ENCODE measurements at places on chromosomes 1 and 21. TPM values are rescaled to one million over a fixed set of nuclear protein-coding genes. Genes with fewer than 3 reads are reported as not detected.
A peak's percentile ranks its signal among the peaks of the same experiment; 100 is the strongest.

The PLD5 gene
- total RNA-seq = not detected

GRCh38 chr1:151871284-151872030 is 17.9 kb upstream of the THEM5 start:
- DNase-seq = no peak

DNA sequence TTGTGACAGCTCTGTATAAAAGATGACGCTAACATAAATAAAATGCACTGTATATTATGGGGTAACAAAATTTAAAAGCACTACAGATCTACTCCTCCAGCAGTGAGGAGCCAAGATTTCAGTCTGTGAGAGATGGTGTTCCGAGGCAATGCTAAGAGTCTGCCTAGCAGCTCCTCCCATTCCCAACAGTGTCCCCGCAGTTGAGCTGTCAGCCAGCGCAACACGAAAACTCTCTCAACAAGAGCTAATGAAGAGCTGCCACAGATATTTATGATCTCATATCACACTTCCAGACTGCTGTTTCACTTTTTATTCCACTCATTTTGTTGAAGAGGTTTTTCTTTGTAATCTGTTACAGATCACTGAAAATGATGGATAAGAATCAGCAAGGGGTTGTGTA is 53.9 kb upstream of the ESRRG start:
- DNase-seq = no peak

DNA sequence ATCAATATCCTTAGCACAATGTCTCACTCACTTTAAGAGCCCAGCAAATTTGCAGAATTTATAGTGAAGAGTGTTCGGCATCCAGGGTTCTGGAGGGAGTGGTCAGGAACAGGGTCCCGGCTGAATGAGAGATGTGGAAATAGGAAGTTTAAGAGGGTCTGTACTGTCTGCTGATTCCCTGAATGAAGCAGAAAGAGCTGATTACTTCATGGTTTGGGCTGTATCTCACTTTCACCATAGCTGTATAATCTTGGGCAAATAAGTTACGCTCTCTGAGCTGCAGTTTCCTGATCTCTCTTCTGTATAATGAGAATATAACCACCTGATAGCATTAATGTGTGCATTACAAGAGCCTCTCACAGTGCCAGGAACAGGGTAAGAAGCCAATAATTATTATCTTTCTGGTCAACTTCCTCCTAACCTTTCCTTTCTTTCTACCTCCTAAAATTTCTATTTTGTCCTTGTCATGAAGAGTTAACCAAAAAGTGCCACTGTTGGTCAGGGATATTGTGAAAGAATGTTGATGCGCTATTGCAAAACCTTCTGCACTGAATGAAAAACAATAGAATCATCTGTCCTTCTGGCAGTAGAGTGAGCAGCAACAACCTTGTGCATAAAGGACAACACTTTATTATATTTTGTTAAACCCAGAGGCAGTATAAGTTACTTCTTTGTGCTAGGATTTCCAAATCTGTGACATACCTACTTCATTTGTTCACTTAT is 14.7 kb upstream of the PTGFR start:
- no peak for DNase-seq

DNA sequence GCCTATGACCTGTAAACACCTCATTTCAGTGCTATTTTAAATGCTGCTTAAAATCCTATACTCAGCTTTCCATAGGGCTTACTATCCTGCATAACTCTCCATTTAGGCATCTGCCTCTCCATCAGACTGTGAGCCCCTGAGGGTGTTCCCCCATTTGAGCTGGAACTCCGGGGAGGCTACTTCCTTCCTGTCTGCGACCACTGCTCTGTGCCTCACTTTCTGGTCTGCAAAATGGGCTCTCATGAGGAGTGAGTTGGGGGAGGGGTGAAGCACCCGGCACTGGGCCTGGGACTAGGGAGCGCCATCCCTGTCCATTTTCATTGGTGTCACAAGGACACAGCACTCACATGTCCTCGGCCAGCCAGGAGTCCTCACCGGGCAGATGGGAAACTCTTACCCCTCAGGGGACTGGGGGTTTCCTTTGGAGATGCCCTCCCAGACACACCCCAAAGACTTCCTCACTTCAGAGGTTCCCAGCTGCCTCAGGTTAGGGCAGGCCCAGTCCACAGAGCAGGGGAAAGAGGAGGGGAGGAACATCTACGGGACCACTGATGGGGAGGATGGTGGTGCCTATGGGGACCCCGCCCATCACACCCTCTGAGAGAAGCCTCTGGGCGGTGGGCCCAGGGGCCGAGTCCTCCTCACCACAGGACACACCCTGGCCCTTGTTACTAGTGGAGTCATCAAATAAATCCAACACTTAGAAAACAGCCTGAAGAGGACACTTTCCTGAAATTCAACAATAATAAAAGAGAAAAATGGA is 134.9 kb downstream of the MATN1 start:
- no peak for DNase-seq

The MYCL gene
- total RNA-seq = 11.6 TPM

- peak; percentile 79 for DNase-seq
These were observed at the start of gene KCNK1 for GRCh38 chr1:233613252-233614172. TSS of gene KCNK1 (plus strand) at chr1:233614106. CDS start at chr1:233614172, 66 bp downstream.

DNA sequence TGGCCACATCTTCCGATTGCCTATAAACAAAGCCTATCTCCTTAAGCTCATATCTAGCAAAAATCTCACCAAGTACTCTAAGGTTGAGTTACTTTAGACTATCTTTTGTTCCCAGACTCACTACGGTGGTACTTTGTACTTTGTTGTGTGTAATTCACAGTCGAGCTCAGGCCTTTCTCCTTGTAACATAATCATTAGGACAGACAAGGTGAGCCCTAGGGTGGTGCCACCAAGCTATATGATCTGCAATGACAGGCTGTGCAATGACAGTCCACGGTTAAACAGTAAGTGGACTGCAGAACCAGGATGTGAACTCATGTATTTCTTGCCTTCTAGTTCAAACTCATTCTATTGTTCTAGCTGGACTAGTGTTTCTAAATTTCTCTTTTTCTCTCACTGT is 132.2 kb downstream of the UBE2U start:
- DNase-seq = no peak

The NCAM2 gene
- total RNA-seq = not detected

DNA sequence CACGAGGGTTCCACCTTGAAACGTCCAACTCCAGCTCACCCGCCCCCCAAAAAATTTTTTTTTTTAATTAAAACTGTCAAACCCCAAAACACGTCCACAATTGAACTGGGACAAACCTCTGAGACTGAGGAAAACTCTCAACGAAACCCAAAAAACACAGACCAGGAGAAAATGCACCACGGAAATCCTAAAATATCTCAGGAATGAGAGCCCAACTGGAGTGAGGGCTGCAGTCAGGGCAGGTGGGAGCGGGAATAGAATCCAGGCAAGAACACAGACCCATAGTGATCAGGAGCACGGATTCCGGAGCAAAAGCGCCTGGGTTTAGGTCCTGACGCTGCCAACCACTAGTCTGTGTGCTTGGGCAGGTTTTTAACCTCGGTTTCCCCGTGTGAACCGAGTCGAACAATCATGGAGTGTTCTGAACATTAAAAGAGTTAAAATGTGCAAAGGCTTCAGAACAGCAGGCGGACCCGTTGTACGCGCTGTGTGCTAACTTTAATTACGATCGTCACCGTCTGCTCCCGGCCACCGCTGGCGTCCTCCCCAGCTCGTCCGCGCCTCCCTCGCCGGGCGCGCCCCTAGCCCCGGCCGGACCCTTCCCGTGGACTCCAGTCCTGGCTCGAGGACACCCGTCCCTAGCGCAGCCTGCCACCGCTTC is 624 bp downstream of the ARHGAP29 start:
- peak; percentile 79 for DNase-seq

GRCh38 chr1:162235241-162235800 is 141.3 kb downstream of the SPATA46 start:
- DNase-seq = no peak

GRCh38 chr1:230301822-230302221 is 124.3 kb downstream of the PGBD5 start:
- DNase-seq = no peak

The GPR3 gene
- 2.6 TPM for total RNA-seq

GRCh38 chr1:200128944-200129879 is 101.7 kb downstream of the NR5A2 start:
- DNase-seq = no peak

DNA sequence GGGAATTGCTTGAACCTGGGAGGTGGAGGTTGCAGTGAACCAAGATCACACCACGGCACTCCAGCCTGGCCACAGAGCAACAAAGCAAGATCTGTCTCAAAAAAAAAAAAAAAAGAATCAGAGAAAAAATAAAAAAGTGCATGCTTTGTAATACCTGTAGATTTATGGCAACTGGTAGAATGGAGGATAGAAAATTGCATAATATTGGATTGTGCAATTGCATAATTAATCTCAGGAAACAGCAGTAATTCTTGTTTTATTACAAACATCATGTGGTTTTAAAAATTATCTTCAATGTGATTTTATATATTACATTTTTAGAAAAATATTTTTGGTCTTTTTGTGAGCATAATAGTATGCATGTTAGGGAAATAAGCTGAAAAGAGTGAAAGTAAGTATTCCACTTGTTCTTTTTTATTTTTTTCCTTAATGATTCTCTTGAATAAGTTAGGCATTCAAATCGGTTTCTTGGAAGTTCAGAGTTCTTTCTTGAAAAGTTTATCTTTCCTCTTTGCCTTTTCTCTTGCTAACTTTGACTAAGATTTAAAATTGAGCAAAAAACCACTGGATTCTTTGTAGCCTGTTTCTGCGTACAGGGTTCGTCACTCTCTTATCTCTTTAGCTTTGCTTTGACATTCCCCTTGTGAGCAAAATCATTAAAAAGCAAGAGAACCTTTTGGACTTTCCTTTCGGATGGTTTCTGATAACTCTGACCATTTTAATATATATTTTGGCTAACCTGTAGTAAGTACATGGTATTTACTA is 127.5 kb upstream of the ADAMTS5 start:
- no peak for DNase-seq

GRCh38 chr1:223652436-223652941 is 13.0 kb downstream of the CAPN8 start:
- DNase-seq = no peak

- no peak for DNase-seq
These were observed 9.7 kb downstream of the SFT2D2 start for GRCh38 chr1:168235548-168235885.

GRCh38 chr1:169260478-169261151 is 107.0 kb downstream of the NME7 start:
- no peak for DNase-seq
